Activated CD4-positive, alpha-beta T cell treated with anti-CD3 and anti-CD28 coated beads, Interleukin-2, amount 50 U/mL, for 48 hours (primary cell): ENCODE measurements at places on chromosomes 7 and 10.

DNA sequence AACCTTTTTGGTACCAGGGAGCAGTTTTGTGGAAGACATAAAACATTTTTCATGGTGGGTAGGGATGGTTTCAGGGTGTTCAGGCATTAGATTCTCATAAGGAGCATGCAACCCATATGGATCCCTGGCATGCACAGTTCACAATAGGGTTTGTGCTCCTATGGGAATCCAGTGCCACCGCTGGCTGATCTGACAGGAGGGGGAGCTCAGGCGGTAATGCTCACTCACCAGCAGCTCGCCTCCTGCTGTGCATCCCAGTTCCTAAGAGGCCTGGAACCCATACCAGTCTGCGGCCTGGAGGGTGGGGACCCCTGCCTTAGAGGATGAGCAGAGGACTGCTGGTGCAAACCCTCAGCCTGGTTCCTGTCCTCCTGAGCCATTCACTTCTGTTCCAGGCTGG is 561.7 kb downstream of the SDK1 start:
- DNase-seq = no peak

- no peak for DNase-seq
Observed at GRCh38 chr10:31668326-31668725, 260.3 kb downstream of the ARHGAP12 start.

- DNase-seq = peak; percentile 25
Observed at GRCh38 chr7:73828107-73828803, 2.5 kb upstream of the CLDN4 start.

DNA sequence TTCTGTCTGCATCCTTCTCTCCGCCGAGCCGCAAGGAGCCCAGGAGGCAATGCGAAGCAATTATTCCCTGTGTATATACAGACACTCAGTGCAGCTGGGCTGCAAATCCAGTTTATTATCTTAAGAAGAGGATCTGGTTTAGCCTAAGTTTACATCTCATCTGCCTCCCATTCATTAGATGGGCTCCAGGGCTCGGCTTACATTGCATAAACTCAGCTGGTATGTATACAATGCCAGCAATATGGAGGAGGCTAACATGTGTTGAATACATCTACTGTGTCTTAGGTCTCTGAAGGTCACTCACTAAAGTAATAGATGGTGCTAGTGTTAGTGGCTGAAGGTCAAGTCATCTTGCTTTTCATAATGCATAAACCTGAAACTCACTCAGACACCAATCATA is 996.8 kb downstream of the KCNMA1 start:
- DNase-seq = no peak

GRCh38 chr7:54719974-54720373 is 39.0 kb downstream of the SEC61G start:
- DNase-seq = no peak

DNA sequence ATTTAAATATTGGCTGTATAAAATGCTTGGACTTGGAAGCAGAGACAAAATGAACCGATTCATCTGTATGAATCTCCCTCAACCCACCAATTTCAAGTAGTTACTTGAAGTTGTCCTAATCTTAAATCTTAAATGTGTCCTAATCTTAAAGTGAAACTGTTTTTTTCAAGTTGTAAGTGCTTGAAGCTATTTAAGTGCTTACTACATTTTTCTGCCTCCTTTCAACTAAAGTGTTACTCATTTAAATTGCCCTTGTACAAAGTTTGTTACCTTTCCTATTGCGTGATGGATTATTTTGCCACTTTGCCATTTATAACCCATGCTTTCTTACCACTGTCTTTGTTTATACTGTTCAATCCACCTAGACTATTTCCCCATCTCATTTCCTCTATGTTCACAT is 2.8 kb downstream of the BCAP29 start:
- no peak for DNase-seq

DNA sequence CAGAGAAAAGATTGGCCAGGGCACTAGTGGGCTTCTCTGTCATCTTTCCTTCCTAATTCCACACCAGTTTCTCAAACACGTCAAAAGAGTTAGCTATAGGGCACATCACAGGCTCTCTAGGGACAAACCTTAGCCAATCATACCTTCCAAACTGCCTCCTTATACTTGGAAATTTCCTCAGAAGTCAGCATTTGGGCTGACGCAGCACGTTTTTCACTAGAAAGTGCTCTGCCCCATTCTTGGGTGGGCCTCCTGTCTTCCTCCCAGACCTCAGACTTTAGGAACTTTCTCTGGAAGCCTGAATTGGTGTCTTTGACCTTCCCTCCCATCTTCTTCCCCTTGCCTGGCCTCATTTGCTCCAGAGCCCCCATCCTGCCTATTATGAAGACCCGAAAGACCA is 11.1 kb downstream of the SFXN3 start:
- DNase-seq = no peak

DNA sequence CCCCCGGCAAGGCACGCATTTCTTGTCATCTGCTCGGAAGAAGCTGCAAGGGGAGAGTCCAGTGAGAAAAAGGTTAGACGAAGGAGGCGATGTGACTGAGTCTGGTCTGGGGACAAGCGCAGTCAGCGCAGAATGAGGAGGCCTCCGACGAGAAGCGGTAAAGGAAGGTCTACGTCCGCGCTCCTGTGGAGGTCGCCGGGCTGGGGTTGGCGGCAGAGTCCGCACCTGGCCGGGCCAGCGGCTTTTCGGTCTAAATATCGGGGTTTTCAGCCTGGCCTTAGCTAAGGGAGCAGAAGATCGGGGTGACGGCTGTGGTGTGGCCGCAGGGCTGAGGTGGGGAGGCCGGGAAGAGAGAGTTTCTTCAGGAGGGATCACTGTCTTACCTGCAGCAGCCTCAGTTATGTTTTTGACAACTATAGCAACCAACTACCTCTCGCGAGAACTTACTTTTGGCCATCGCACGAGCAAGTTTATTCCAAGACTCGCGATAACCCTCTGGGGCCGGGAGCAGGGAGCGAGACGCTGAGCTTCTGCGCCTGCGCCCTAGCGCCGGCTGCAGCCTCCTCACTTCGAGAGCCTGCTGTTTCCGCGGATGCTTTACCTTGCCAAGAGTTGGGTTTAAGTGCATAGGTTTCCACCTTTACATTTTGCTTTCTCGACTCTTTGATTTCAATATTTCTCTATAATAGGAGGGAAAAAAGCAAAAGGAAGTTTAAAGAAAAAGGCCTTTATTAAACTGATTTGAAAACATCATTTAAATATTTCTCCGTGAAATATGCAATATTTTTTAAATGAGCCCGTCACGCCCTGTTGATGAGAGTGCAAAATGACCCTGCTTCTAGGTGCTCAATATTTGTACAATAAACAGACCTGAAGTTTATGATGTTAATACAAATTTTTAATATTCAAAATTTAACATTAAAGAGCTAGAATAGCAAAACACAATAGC is at the start of gene CFAP70:
Gene CFAP70 (minus strand): TSS at position 534 of the 949 bp plus-strand sequence. CDS start 4,068 bp downstream, outside the sequence.
- peak; percentile 91 for DNase-seq

DNA sequence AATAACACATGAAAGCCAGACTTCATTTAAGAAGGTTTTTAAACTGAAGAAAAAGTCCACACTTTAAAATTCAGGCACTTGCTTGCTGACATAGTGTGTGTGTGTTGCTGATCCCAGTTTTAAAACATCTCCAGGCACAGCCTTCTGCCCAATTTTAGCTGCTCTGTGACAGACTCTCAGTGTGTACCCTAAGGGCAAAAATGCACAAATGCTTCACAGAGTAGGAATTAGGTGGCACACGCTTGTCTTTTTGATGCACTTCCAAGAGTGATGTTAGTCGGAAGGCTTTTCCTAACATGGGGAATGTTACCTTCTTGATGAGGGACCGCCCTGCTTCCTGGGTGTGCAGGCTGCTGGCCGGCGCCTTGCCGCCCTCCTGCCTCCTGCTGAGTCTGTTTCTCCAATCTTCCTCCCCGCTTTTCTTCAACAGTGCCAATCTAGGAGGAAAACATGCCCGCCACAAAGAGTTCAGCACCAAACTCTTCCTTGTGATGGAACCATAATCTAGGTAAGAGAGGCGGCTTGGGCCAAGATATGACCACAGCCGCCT is 122.3 kb downstream of the SVIL start:
- DNase-seq = no peak

DNA sequence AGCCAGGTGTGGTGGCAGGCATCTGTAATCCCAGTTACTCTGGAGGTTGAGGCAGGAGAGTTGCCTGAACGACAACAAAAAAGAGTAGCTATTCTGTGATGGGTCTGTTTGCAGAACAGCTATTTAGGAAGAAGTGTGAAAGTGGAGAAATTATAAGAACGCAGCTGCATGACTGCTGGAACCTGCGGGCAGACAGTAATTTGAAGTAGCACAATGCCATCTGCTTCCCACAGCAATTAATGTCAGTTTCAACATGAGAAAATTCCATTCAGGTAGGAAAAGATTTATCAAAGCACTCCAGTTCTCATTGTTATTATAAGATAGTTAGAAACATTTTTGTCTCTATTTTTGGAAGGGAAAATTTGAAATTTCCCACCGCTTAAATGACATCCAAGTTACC is 21.5 kb downstream of the LAMB1 start:
- DNase-seq = no peak
